LNCaP clone FGC (cell line): ENCODE measurements at places on chromosomes 4 and X.

DNA sequence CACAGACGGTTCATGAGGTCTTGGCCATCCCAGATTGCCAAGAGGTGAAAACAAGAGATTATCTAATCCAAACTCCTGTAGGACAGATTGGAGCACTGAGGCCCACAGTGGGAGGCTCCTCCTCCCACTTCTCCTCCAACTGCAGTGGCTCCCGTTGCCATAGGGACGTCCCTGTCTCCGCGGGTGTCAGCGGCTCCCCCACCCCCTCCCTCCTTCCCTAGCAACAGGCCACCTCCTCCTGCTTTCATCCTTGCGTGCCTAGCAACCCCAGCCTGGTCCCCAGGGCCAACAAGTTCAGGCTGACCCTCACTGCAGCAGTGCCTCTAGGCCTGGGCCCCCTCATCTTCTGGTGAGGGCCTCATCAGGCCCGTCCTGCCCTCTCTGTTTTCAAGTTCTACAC, 6.8 kb upstream of the IQSEC2 start:
- no peak for DNase-seq

DNA sequence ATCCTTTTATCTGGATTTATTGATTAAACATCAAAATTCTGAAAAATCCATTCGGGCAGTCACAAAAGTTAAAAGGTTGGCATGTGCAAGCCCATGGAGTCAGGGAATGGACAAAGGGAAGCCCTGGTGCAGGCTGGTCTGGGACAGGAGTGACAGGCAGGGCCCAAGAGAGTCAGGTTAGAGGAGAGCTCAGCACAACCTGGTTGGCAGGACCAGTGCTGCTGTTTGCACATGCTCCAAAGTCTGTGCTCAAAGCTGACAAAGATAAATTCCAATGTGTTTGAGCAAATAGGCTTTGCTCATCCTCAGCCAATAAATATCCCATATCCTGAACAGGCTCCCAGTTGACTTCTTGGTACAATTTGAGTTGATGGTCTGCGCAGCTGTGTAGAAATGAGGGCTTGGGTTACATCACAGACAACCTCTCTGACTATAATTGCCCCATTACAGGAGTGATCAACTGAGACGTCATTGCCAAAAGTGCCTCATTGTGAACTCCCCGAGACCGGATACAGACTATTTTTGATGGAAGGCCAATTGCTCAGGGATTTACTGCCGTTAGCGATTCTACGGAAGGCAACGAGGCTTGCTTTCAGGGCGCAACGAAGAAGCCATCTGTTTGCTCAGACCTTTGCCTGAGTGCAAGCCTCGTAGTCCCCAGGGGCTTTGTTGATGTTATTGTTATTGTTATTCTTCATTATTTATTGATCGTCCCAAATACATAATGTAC, 1008.1 kb upstream of the TENM3 start:
- no peak for DNase-seq

- no peak for DNase-seq
These were observed 6.7 kb upstream of the CITED1 start for GRCh38 chrX:72312311-72312940.

DNA sequence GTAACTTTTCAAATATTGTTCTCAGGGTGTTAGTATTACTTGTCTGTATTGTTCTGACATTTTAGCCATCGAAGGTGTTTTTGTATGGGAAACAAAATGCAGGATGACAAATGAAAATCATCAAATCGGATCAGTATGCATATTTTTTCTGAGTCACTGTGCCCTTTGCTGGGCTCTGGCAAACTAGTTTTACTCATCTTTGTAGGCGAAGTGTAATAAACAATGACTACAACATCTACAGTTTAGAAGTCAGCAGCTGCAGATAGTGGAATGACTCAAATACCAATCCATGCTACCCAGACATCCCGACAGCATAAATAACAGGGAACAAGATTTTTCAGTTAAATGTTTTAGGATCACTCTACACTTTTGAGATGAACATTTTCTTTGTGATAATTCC, 557.3 kb upstream of the TENM3 start:
- DNase-seq, result no peak

DNA sequence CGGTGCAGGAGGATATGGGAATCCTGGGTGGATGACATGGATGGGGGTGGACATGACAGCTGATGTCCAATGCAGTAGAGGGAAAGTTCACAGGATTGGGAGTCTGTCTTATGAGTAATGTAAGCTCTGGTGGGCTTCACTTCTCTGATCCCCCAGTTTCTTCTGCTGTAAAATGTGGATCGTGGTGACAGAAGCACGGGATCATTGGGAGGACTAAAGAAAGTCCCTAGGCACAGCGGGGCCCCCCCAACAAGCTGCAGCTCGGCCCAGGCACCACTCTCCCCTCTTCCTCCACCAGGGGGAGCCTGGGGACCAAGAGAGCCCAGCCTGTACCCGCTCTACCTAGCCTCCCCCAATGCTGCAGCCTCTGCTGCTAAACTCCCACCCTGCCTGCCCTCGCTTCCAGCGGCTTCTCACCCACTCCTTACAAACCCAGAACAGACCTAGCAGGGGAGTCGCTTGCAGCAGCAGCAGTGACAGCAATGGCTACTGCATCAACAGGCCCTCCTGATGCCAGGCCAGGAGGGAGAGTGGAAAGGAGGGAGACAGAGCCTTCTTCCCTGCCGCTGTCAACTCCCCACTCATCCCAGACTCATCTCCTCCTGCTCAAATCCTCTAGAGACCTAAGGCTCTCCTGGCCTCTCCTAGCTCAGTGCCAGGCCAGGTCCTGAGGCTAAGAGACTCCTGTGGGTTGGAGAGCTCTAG, 36.1 kb upstream of the IQSEC2 start:
- DNase-seq, result no peak

DNA sequence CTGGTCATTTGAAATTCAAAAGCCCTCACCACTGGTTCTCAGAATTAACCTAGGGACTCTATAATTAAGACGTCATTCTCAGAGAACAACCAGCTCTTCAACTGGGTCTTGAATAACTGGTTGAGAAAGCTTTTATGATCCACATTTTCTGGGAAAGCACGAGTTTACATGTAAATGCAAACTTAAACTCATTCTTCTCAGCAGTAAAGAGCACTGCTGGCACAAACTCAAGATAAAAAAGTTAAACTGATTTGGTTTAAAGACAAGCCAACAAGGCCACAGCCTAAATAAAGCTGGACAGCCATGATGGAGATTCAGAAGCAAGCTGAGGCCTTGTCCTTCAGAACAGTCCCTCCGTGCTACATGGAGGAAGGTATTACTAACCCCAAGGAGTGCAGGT, 13.2 kb downstream of the BST1 start:
- no peak for DNase-seq

DNA sequence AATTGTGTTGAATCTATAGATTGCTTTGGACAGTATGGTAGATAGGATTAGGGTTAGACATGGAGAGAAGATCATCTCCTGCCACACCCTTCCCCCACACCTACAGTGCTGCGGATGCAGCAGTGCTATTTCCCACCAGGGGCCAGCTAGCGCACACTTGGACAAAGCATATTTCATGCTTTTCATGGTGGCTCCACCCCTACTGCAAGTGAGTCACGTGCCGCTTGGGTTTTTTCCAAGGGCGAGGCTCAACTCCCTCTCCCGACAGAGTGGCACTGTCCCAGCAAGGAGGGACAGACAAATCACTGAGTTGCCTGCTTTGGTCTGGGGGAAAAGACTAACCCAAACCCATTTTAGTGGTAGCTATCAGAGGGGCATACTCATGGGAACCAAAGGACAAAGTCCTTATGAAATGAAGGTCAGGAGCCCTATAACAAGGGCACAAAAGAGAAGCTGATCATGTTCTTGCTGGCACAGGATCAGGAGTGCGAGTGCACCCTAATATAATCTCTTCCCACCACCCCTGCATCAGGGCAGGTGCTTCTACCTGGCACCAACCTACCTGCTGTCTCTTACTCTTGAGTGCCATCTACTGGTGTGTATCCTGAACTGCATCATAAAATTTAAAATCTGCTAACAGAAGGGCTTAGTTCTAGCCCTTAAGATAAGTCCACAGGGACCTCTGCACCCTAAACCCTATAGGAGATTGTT, 55.1 kb upstream of the PGAM4 start:
- DNase-seq, result no peak

- no peak for DNase-seq
These were observed 33.4 kb downstream of the SPRY1 start for GRCh38 chr4:123430031-123430430.

- DNase-seq, result no peak
These were observed 77.8 kb downstream of the SHROOM2 start for GRCh38 chrX:9864011-9864410.

DNA sequence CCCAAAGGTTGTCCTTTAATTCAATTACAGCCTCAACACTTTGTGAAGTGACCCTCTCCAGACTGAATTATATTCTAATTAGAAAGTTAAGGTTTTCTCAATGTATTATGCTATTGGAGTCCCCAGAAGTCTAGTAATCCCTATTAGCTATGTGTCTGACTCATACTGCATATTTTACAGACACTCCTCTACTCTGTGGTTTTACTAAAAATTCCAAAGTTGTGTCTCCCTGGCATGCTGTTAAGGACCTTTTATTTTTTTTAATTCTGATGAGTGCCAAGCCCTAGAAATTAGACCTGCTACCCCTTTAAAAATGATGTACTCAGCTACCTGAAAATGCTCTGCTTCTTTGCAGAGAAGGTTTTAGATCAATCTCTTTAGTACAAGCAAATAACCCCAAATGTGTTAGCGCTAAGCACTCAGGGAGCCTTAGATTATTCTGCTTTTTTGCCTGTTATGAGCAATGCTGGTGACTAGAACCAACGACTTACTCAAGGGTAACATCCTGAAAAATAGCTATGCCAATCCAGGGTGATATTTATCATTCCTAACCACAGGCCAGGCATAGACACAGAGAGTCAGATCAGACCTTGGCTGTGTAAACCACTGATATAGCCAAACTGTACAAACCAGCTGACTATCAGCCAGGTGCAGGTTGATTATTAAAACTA, 26.1 kb upstream of the CXCL13 start:
- DNase-seq, result no peak

DNA sequence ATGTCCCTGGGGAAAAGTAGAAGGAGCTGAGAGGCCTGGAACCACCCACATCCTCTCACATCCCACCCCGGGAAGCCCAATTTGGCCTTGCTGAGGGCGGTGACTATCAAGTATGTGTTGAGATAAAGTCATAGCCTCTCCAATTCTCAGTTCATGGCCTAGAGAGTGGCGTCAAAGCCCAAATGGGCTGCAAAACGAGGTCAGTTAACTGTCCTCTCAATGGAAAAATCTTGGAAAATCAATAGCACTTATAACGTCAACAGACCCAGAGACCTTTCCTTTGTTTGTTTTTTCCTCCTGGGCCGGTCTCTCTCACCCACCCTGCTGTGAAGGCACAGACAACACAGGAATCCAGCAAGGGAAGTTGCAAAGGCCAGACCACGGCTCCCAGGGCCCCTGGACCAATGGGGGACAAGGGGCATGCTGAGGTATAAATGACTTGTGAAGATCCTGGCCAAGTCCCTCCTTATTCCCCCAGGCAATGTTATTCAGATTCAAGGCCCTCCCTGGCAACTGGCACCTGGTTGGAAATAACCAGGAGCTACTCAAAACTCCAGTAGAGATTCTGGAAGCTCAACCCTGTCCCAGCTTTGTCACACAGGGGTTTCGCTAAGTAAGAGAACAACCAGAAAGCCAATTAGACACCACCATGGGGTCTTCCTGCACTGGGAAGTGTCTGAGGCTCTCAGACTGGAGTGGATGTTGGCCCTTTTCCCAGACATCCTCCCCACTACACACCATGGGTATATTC, 38.6 kb downstream of the TSC22D3 start:
- no peak for DNase-seq

- DNase-seq, result peak; percentile 51
These were observed 153.1 kb downstream of the AFAP1 start for GRCh38 chr4:7786517-7786916.
